Activated T-helper 17 cell treated with anti-CD3 and anti-CD28 coated beads, Interleukin-2, amount 50 U/mL, for 72 hours (primary cell): ENCODE measurements at places on chromosomes 3 and 15.

DNA sequence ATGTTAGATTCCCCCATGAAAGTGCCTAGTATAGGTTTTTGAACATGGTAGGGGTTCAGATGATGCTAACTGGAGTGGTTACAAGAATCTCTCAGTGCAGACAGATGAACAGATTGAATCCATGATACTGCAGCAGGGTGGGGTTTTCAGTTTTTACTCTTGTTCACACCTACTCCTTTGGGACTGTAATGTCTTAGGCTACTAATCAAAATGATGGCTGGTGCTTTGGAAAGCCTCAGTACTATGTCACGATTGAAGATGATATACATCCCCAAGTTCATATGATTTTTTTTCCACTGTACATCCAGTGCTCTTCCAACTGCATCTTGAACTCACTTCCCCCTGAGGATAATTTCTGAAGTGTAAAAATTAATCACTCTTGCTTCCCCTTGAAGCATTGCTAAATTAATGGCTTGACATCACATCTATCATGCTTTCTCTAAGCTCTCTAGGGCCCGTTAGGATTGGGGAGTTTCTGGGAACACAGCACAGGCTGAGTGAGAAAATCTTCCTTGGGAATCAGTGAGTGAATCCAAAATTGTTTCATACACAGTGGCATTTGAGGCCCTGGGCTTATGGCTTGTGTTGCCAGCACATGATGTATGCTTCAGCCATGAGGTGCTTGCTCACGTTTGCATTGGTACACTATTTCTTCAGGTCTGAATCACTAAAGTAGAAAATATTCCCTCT, 115.0 kb upstream of the TPRG1 start:
- no peak for ATAC-seq
- no peaks in the 10 kb centered on the region for H3K36me3 ChIP-seq
- no peak overlapping the region for H3K27ac ChIP-seq
- H3K27me3 ChIP-seq: no peaks in the 10 kb centered on the region
- H3K4me1 ChIP-seq: no peaks in the 10 kb centered on the region

- ATAC-seq: no peak
- no peak overlapping the region for H3K4me3 ChIP-seq
- H3K27ac ChIP-seq: no peak overlapping the region
- H3K27me3 ChIP-seq: no peaks in the 10 kb centered on the region
Measured at GRCh38 chr15:101156509-101157159, 95.2 kb downstream of the CHSY1 start.

DNA sequence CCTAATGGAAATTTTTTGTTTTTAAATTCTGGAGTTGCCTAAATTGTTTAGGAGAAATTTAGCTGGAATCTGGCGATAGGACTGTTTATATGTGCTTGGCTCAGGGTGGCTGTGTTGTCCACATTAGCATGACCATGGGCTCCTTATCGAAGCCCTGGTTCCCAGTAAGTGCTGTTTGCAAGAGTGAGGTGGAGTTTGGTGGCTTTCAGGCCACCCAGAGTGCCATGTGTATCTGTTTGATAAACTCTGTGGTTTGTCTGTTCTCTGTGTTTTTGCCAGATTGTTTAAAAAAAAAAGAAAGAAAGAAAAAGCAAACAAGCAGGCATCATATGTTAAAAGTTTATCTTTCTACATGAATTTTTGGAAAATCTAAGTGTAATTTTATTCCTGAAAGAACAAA, 51.5 kb downstream of the PLCL2 start:
- H3K4me1 ChIP-seq: peaks cover 38% of the 10 kb centered on the region
- no peak for ATAC-seq
- no peaks in the 10 kb centered on the region for H3K27me3 ChIP-seq
- H3K27ac ChIP-seq: peak overlapping the region; percentile 77
- peak overlapping the region; percentile 52 for H3K4me3 ChIP-seq

GRCh38 chr3:108528459-108529252, 18.3 kb upstream of the MYH15 start:
- H3K4me3 ChIP-seq: no peak overlapping the region
- H3K4me1 ChIP-seq: no peaks in the 10 kb centered on the region
- H3K27ac ChIP-seq: no peak overlapping the region
- H3K27me3 ChIP-seq: peaks cover 21% of the 10 kb centered on the region

GRCh38 chr3:189084620-189085019, 87.2 kb upstream of the TPRG1 start:
- no peaks in the 10 kb centered on the region for H3K27me3 ChIP-seq
- H3K4me1 ChIP-seq: no peaks in the 10 kb centered on the region
- no peak overlapping the region for H3K27ac ChIP-seq
- no peak for ATAC-seq
- no peaks in the 10 kb centered on the region for H3K36me3 ChIP-seq

- H3K27me3 ChIP-seq: no peaks in the 10 kb centered on the region
- no peaks in the 10 kb centered on the region for H3K4me1 ChIP-seq
- no peak overlapping the region for H3K27ac ChIP-seq
- H3K36me3 ChIP-seq: no peaks in the 10 kb centered on the region
Measured at GRCh38 chr3:21691036-21691435, 60.0 kb downstream of the ZNF385D start.

DNA sequence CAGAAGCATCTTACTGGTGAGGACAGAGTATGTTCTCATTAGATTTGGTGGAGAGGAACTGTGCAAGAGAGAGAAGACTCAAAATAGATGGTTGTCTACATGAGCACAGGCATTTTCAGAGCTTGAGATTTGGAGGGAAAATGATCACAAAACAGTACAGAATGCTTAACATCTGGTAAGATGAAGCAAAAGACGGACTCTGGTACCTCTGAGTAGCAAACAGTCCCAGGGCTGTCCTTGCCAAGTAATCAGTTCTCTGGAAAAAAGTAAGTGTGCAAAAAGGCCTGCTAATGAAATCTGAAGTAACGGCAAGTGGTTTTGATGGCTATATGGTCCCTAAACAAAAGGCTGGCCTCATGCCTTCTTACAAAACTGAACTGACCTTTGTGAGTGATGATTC, 414.2 kb downstream of the CNTN4 start:
- H3K27ac ChIP-seq: no peak overlapping the region
- no peaks in the 10 kb centered on the region for H3K36me3 ChIP-seq
- no peaks in the 10 kb centered on the region for H3K4me1 ChIP-seq
- H3K4me3 ChIP-seq: no peak overlapping the region
- peaks cover 7% of the 10 kb centered on the region for H3K27me3 ChIP-seq

DNA sequence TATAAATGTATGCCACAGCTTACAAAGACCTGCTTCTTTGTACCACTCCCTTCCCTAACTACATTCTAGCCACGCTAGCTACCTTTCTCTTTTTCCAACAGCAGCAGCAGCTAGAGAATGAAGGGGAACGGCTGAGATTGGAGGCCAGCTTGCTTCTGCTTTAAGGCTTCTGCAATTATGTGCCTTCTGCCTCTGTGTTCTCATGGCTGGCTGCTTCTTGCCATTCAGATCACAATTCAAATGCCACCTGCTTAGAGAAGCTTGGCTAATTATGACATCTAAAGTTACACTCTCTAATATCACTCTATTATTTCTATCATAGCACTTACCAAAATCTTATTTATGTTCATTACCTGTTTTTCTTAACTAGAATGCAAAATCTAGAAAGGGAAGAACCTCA, 95.2 kb downstream of the RYK start:
- H3K36me3 ChIP-seq: peaks cover 86% of the 10 kb centered on the region
- ATAC-seq: no peak
- no peaks in the 10 kb centered on the region for H3K27me3 ChIP-seq
- no peak overlapping the region for H3K27ac ChIP-seq
- no peaks in the 10 kb centered on the region for H3K4me1 ChIP-seq
